ENCODE measurements at places on chromosomes 12 and 14. TPM values are rescaled to one million over a fixed set of nuclear protein-coding genes. Genes with fewer than 3 reads are reported as not detected.

DNA sequence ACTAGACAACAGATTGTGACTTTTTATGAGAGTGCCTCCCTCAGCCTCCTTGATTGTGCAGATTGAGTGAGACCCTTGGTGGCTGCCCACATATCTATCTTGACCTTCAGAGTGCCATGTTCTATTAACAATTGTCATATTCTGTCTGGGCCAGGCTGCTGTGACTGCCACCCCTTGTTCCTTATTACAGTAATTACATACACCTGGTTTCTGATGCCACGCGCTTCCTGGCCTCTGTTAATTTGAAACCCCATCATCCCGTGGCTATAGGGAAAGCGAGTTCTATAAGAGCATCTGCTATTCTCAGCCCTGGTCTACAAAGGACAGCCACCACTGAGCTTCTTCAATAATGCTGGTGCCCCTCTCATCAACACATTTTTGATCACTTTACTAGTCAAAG, 228.7 kb downstream of the PCNX1 start:
- no peak for DNase-seq

The RERG gene
- not detected for total RNA-seq

DNA sequence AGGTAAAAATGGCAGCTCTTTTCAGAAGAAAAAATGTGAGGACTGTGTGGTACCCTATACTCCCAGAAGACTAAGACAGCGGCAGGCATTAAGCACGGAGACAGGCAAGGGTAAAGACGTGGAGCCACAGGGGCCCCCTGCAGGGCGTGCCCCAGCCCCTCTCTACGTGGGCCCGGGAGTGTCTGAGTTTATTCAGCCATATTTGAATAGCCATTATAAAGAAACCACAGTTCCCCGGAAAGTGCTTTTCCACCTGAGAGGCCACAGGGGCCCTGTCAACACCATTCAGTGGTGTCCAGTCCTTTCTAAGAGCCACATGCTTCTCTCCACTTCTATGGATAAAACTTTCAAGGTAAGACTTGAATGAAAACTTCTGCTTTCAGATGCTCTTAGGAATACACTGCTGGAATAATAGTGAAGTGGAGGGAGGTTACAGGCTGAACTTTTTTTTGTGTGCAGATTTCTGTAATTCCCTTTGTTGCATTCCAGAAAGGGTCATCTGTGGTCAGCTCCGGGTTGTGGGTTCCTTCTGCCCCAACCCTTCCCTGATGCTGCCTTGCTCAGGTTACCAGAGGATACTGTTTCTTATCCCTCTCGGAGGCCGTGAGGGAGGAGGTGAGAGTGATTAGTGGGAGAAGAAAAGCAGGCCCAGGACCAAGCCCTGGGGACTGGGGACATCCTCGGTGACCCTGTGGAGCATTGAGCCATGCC, 58.4 kb downstream of the SLC25A47 start:
- no peak for DNase-seq

The FBRSL1 gene
- 24.0 TPM for total RNA-seq

DNA sequence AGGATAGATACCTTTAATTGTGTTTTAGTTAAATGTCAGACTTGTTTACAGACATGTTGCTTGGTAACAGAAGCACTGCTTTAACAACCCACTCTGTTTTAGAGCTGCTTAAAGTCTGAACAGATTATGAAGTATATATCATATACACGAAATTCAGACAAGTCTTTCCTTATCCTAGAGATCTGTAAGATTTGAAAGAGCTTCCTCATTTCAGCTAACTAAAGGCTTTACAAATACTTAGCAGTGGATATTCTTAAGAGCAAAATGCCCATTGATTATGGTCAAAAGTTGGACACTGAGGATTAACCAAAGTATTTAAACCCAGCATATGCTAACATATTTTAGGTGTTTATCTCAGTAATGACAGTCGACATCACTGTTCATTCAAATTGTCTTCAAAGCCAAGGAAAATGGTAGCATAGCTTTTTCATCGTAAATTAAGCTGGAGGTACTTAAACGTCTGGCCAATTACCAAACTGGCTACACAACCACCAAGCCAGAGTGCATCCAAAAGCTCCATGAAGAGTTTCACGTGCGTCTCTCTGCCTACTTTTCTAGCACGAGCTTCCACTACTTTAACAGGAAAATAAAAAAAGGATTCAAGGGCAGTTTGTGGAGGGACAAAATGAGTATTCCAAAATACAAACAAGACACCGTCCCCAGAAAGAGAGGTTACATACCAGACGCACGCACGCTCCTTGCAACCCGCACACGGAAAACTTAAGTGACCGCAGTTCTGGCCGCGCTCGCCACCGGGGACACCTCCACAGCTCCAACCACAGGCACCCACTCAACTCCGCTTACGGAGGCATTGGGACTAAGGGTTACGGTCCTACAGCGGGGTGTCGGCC, 565 bp downstream of the CEP83 start:
- DNase-seq, result no peak

Measured in glomerular endothelial cell (primary cell).